ENCODE measurements at places on chromosomes 6 and 20.

DNA sequence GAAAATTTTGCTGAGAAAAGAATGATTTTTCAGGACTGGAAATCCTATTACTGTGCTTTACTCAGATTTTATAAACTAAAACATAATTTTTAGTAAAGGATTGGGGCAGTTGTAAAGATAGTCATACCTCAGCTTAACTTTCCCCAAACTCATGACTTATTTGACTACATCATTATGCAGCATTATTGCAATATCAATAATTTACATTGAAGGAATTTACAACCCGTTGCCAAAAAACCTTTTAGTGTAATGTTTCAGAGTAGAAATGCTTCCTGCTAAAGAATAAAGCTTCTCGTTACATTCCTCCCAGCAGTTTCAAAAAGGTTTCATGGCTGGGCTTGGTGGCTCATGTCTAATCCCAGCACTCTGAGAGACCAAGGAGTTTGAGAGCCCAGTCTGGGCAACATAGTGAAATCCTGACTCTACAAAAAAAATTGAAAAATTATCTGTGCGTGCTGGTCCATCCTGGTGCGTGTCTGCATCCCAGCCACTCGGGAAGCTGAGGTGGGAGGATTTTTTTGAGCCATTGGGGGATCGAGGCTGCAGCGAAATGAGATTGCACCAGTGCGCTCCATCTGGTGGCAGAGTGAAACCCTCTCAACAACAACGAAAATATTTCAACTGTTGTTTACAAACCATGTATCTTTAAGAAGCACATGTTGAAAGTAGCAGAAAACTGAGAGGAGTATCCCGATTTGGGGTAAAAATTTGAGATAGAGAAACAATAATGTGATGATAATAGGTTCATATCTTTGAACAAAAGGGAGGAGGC is 4.4 kb downstream of the AMD1 start:
- no peak for DNase-seq

DNA sequence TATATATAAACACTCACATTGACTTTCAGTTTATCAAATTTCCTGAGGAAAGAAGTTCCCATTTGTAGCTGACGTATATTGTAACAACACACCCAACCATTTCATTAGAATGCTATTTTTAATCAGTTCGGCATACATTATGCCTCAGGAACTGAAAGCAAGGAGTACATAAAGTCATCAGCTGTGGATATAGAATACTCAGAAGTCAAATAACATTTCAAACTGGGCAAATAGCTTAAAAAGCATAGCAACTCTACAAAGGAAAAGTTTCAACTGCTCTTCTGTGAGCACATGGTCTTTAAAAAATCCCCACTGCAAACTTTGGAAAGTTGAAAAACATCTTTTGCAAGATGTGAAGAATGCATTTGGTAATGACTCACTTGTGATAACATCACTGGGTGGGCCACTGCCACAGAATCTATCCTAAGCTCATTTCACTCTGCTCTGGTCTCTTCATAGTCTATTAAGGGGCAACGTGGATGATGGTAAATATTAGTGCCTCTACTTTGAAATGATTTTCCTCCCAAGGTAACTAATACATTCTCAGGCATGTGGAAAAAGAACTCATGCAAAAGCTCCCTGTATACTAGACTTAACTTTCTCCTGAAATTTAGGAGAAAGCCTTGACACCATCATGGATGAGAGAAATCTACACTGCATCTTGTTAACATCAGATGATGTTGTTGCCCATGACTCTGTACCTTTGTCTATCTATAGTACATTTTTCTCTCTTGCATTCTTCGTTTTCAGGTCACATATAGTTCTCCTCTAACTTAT is 49.2 kb downstream of the FYN start:
- no peak for DNase-seq

GRCh38 chr6:26362836-26363220 is 2.2 kb upstream of the BTN3A2 start:
- no peak for DNase-seq

DNA sequence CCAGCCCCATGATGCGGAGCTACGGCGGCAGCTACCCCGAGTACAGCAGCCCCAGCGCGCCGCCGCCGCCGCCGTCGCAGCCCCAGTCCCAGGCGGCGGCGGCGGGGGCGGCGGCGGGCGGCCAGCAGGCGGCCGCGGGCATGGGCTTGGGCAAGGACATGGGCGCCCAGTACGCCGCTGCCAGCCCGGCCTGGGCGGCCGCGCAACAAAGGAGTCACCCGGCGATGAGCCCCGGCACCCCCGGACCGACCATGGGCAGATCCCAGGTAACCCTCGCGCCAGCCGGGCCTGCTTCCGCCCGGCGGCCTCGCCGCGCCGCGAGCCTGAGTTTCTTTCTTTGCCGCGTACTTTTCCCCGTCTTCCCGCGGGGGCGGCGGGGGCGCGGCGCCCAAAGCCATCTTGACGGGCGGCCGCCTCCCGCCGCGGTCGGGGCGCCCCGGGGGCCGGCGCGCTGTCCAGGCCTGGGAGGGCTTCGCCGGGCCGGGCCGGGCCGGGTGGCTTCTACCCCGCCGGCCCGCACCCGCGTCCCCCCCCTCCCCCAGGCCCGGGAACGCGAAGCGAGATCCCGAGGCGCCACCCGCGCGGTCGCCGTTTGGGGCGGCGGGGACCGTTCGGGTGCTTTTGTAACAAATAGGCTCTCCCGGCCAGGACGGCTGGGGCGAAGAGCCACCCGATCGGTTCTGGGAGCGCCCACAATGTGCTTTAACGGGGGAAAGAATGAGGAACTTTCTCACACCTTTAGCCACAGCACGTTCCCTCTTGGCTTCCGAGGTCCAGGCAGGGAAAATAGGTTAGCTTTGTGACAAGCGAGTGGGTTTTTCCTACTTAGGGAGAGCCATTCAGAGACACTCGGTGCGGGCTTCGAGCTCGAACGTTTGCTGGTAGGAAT is 2.3 kb downstream of the ARID1B start:
- DNase-seq: peak; percentile 22

DNA sequence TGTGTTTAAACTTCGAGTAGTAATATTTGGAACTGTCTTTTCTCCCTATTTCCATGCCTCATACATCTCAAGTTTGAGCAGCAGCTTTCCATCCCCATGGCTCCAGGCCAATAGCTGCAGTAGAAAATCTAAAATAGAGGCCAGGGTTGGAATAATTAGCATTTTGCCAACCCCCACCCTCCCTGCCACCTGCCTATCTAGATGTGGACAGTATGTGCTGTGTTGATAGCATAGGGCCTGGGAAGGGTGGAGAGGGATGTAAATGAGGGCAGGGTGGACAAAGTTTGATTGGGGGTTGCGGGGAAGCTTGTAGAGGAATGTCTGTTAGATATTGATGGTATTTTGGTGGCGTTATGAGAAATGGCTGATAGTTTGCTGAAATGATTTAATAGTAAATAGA is 5.6 kb downstream of the TOP1 start:
- DNase-seq: no peak

GRCh38 chr20:45011108-45011526 is 44.8 kb downstream of the STK4 start:
- no peak for DNase-seq

DNA sequence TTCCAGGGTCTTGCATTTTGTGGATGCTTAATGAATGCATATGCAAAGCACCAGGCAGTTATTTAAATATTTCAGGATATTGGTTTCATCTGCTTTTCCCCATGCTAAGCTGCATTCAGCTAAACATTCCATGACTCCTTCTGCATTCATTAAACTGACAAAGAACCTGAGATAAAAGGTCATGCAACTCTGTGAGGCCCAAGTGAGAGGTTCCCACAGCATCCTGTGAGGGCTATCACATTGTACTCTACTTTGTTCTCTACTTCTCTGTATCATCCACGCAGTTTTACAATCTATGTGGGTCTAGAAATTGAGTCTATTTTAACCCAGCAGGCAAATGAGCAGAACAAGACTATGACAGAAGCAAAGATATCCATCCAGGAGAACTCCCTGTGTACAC is 86.4 kb upstream of the PRSS16 start:
- DNase-seq: no peak

GRCh38 chr20:1264727-1265126 is 1.4 kb upstream of the SNPH start:
- DNase-seq: no peak

DNA sequence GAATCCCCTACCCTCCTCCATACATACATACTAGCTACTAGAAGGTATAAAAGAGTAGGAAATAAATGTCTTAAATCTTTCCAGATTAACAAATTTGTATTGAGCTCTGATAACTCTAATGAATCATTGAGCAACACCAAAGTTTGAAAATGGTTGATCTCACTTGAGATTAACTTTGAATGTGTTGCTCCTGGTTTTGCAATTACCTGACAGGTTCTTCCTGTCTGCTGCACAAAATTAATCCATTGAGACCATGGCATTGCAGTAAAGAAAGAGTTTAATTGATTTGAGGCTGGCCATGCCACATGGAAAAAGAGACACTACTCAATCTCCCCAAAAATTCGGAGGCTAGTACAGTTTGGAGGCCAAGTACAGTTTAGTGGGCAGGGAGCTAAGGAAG is 21.3 kb upstream of the EZR start:
- DNase-seq: no peak

- no peak for DNase-seq
Measured at GRCh38 chr20:9884061-9884460, 45.2 kb upstream of the PAK5 start.

GRCh38 chr6:105424175-105424783 is 21.4 kb upstream of the PREP start:
- DNase-seq: peak; percentile 23

DNA sequence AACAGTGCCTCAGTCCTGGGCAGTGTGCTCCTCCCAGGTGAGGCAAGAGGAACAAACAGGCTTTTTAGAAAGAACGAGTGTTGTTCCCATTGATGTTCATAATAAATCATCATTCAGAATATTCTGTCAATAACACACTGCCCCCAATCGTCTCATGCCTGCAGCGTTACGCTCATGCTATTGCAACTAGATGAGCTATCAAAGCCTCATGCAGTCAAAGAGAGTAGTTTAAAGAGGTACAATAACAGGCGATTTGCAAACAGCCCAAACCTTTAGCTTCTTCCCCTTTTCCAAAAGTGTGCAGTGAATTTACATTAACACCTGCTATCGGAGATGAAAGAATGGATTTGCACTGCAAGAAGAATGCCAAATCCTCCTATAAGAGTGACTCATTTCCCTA is 1164.7 kb upstream of the MAP3K7 start:
- DNase-seq: no peak
